ENCODE measurements at places on chromosomes 2 and 18. TPM values are rescaled to one million over a fixed set of nuclear protein-coding genes. Genes with fewer than 3 reads are reported as not detected.

UGT1A4 gene
- total RNA-seq = not detected

RIT2 gene
- not detected for total RNA-seq

NR4A2 gene
- total RNA-seq = 8.9 TPM

TXNDC2 gene
- not detected for total RNA-seq

C2orf66 gene
- not detected for total RNA-seq

MAL gene
- total RNA-seq = 8.7 TPM

C2orf92 gene
- 3.0 TPM for total RNA-seq

GCG gene
- total RNA-seq = not detected

ADCYAP1 gene
- total RNA-seq = 2.6 TPM

NEB gene
- 136 TPM for total RNA-seq

- no peak for DNase-seq
Observed at GRCh38 chr2:73243884-73244570, 9.9 kb downstream of the CCT7 start.

- DNase-seq = no peak
Observed at GRCh38 chr2:240782221-240782885, 37.7 kb downstream of the KIF1A start.

GRCh38 chr2:78585871-78586270 is 439.6 kb upstream of the REG3G start:
- DNase-seq = no peak

DNA sequence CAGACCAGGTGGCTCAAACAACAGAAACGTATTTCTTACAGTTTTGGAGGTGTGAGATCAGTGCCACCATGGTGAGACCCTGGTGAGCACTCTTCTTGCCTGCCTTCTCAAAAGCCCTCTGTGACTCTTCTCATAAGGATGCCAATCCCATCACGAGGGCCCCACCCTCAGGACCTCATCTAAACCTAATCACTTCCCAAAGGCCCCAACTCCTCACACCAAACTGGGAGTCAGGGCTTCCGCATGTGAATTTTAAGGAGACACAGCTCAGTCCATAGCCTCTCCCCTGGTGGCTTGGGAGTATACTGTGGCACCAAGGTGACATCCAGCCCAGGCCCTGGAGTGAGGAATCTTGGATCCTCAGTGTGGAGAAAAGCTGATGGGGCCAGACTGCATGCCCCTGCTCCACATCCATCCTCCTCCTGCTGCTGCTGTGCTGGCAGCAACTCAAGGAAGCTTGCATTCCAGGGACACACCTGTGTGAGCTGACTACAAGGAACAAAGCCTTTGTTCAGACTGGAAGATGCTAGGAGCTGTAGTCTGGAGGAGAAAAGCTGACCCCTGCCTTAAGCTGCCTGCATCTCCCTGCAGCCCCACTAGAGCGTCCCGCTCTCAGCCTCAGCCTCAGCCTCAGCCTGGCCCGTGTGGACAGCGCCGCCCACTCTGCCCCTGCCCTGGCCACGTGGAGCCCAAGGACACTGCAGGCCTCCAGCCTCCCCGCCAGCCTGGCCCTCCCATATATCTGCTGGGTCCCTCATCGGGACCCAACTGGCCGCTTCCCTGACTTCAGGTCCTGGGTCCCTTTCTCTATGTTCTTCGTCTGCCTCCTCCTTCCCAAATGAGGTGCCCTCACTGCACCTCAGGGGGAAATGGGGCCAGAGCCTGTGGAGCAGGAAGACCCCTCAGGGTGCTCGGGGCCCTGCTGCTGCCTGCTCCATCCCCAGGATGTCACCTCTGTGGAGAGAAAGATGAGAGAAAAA is 87.8 kb upstream of the RAB6C start:
- DNase-seq = no peak

- no peak for DNase-seq
Observed at GRCh38 chr2:234212534-234212933, 162.0 kb downstream of the SPP2 start.

GRCh38 chr2:225086915-225087314 is 44.6 kb upstream of the DOCK10 start:
- no peak for DNase-seq

DNA sequence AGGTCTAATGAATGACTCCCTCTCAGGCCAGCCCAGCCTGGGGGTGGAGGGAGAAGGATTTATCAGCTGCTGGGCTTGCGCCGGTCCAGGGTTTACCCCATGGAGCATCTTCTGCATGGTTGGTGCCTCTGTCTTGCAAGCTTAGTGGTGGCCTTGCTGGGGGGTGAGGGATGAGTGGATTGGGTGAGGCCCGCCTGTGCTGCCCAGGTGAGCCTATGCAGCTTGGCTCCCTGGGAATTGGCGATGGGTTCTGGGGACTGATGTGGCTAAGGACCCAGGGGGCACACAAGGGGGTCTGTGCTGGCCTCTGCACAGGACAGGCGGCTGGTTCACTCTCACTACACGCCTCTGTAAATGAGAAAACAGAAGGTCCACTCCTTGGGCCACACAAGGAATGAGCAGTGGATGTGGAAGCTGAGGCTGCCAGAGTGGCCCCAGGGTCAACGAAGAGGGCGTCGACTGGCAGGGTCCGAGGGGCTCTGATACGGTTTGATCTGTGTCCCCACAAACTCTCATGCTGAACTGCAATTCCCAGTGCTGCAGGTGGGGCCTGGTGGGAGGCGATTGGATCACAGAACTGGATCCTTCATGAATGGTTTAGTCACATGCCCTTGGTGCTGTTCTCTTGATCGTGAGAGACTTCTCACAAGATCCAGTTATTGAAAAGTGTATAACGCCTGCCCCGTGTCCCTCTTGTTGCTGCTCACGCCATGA is 151.6 kb upstream of the HDAC4 start:
- DNase-seq = no peak

DNA sequence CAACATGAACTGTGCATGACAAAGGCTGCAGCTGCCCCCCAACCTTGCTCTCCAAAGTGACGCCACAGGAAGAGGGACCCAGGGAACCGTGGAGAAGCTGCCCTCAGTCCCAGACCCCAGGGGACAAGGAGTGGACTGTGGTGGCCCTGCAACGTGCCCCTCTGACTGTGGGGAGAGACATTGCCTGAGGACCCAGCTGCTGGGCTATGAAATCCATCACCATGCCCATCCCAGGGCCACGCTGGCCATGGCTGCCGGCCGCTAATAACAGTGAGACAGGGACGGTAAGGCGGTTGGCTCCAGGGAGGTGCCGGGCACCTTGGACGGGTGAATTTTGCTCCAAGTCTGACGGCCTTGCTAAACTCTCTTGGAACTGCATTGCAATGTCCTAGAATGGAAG is 211.3 kb upstream of the HDAC4 start:
- DNase-seq = peak; percentile 40

DNA sequence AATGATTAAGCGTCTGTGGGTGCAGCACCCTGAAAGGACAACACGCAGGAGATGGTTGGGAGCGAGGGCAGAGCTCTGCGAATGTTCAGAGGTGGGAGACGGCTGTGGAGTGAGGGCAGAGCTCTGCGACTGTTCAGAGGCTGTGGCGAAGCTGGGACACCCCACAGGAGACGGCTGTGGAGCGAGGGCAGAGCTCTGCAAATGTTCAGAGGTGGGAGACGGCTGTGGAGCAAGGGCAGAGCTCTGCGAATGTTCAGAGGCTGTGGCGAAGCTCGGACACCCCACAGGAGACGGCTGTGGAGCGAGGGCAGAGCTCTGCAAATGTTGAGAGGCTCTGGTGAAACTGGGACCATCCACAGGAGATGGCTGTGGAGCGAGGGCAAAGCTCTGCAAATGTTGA is 40.0 kb upstream of the SNTG2 start:
- DNase-seq = no peak

DNA sequence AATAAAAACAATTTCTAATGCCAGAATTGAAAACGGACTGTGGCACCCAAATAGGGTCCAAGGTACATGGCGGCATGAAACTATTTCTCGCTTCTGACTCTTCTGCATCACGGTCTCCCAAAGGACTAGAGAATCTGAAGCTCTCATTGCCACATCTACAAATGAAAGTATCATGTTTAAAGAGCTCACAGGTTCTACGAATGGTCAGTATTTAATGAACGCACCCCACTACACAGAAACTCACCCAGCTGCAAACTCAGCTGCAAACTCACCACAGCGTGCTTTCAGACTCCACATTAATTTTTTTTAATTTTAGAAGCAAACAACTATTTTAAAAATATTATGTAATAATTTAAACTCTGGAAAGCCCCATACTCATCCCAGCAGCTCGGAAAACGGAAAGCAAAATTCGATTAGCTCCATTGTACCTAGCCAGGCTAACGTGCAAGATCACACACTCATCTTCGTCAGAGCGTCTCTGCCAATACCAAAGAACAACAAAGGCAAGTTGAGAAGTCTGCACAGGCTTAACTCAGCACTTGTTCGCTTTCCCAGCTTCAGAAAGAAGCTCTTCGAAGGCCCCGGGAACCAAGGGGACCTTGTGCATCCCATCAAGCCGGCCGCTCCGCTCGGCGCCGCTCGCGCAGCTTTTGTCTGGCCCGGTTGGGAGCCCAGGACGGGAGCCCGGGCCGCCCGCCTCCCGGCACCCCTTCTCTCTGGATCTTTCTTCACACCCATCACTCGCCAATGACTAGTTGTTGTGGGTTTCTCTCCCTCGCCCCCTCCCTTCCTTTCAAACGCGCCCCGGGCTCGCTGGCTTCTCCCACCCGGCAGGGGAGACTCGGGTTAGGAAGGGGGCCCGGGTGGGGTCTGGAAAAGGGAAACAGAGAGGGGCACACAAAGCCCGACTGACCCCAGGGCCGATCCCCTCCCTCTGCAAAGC is 785 bp downstream of the CLASP1 start:
- DNase-seq = peak; percentile 65

- no peak for DNase-seq
Observed at GRCh38 chr2:14760169-14760568, 127.7 kb downstream of the LRATD1 start.

GRCh38 chr2:85266146-85267041 is 61.4 kb downstream of the TGOLN2 start:
- no peak for DNase-seq

DNA sequence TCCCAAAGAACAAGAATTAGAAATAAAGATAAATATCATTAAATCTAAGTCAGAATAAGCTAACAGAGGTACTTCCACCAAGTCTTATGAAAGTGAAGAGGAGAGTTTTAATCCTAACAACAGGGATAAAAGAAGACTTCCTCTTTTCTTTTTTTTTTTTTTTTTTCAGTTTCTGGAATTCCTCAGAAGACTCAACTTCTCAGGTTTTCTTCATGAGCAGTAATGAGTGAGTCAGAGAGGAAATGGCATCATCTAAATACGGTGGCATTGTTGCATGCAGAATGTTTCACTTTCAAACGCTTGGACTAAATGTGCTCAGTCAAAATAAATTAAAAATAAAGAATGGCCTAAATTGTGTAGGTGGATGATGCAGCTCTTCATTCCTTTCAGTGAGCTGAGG is 45.6 kb upstream of the ARHGAP15 start:
- DNase-seq = no peak

DNA sequence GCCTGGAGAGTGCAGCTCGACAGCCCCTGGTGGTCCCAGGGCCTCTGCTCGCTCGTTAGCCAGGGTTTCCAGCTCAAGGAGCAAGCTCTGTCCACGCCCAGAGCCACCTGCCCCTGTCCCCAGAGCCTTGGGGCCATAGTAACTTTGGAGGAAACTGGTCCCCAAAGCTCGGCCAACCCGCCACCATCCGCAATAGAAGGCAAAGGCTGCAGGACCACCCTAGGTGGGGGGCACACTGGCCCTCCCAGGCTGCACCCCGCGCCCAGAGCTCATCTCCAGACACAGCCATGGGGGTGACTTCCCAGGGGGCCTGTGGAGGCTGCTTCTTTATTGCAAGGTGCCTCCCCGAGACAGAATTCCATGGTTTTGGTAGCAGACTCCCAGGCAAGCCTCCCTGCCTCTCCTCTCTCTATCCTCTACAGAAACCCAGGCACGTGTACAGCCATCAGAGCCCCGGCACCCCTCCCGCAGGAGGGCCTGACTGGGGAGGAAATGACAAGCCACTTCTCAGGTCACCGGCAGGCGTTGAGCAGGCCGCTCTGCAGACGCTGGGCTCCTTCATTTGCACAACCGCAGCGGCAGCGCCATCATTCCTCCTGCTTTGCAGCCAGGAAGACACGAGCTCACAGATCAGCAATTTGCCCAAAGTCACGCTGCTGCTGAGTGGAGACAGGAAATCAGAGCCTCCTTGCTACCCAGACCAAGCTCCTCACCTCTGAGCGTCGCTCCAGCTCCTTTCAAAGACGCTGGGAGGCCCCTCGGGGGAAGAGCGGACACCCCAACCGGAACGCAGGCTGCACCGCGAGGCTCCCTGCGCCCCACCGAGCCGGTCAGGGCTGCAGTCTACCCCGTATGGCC is 80.2 kb downstream of the NDUFA10 start:
- no peak for DNase-seq

GRCh38 chr2:222232372-222232771 is 66.4 kb downstream of the PAX3 start:
- DNase-seq = no peak

DNA sequence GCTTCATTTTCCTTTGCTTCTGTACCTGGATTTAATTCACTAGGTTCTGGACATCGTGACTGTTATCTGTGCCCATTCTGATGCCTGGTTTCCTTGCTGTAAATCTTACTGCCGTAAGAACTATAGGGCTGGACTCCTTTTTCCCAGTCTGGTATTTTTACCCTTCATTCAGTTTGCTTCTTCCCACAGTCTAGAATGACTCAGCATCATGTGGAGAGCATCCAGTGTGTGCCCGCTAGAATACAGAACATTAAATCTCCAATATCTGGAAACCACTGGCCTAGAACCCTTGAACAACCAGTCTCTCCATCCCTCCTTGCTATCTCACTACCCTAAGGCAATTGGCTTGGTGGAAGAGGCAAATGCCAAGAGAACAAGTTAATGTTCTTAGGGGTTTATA is 1075.4 kb upstream of the ZEB2 start:
- DNase-seq = no peak

DNA sequence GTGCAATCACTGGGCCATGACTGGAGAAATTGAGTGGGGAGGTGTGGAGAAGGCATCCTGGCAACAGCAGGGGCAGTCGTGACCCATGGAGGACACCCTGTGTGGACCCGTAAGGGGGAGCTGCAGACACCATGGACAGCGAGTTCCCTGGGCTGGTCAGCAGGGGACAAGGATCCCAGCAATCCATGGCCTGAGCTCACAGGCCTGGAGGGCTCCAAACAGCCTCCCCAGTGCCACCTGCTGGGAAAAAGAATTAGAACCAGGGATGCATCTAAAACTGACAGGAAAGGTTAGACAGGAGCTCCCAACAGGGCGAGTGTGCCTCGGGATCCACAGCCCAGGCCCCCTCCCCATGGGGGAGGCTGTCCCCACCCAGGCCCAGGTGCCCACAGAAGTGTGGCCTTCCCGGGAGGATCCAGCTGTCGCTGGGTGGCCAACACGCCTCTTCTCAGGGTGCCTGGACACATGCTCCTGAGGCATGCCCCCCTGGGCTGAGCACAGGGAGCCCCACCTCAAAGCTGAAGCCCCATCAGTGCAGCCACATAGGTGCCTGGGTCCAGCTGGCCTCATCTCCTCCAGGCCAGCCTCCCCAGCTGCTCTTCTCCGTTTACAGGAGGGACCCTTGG is 20.5 kb upstream of the KIF1A start:
- DNase-seq = no peak

GRCh38 chr2:42105330-42106256 is 57.8 kb downstream of the PKDCC start:
- DNase-seq = no peak

- DNase-seq = no peak
Observed at GRCh38 chr2:175402571-175402970, 221.1 kb upstream of the ATP5MC3 start.

GRCh38 chr2:119482481-119483394 is 41.5 kb downstream of the SCTR start:
- DNase-seq = peak; percentile 61

GRCh38 chr18:79399275-79400081 is 3.7 kb downstream of the NFATC1 start:
- no peak for DNase-seq

GRCh38 chr2:6975988-6976387 is 58.8 kb downstream of the RNF144A start:
- peak; percentile 1 for DNase-seq

All from right atrium auricular region (tissue), 2 donors.